ENCODE measurements at places on chromosomes 4 and X.

DNA sequence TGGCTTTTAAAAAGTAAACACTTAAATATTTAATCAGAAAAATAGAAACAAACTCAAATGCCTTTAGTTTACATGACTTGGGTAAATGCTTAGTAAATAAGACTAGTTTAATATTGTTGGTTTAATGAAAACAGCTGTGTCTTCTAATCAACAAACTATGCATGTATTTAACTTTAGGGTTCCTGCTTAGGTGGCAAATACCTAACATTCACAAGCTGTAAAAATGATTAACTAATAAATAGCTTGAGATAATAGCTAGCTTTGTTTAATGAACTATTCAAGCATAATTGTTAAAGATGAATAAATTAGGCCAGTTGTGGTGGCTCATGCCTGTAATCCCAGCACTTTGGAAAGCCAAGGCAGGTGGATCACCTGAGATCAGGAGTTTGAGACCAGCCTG is 30.0 kb upstream of the USP46 start:
- DNase-seq = no peak

GRCh38 chr4:20341134-20341738 is 89.5 kb downstream of the SLIT2 start:
- DNase-seq = no peak

DNA sequence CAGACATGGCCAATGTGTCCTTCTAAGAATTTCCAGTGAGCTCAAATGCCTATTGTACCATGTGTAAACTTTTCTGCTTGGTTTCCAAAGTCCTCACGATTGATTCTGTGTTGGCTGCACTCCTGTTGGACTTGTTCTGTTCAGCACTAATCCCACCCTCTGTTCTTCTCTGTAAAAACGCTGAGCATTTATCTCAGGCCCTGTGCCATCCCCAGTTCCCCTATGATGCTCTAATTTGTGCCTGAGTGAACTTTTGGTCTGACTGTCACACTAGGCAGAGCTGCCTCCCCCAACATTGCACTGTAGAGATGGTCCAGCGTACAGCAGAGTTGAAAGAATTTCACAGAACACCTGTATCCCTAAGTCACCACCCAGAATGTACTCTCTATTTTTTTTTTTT is 76.1 kb upstream of the STS start:
- DNase-seq = no peak

- no peak for DNase-seq
Observed at GRCh38 chr4:76879731-76880364, 18.1 kb downstream of the SOWAHB start.

DNA sequence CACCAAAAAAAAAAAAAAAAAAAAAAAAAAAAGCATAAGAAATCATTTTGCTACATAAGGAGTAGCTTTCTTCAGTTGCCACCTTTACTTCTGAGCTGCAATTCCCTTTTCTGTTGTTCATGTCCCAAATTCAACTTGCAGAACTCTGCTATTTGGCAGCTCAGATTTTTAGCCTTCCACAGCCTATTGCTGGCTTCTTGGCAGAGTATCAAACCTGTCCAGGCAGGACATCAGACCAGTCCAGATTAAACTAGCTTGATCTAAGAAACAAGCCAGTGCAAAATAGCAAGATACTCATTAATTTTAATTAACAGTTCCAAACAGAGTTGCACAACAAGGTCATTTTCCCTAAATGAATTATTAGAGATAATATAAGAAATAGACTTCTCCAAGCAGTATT is 123.6 kb upstream of the NR3C2 start:
- no peak for DNase-seq

DNA sequence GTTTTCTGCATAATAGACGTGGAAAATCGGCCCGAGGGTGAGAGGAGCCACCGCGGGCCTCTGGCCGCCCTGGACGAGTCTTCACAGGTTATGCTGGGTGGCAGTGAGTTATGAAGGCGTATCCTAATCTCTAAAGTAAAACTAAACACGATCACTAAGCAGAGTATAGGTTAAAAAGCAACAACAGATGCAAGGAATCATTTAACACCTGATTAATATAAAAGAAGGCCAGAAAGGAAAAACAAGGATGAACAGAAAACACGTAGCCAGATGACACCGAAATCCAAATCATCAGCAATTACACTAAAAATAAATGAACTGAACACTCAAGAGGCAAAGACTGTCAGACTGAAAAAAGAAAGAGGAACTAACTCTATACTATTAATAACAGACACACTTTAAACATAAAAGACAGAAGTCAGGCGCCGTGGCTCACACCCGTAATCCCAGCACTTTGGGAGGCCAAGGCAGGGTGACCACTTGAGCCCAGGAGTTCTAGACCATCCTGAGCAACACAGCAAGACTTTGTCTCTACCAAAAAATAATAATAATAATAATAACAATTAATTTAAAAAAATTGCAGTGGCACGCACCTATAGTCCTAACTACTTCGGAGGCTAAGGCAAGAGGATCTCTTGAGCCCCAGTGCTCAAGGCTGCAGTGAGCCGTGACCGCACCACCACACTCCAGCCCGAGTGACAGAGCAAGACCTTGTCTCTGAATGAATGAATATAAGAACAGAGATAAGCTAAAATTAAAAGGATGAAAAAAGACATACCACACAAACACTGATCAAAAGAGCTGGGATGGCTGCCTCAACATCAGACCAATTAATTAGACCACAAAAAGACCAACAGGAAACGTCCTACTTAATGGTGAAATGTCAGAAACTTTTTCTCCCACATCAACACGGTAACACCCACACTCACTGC is 30.0 kb downstream of the CTBP1 start:
- no peak for DNase-seq

DNA sequence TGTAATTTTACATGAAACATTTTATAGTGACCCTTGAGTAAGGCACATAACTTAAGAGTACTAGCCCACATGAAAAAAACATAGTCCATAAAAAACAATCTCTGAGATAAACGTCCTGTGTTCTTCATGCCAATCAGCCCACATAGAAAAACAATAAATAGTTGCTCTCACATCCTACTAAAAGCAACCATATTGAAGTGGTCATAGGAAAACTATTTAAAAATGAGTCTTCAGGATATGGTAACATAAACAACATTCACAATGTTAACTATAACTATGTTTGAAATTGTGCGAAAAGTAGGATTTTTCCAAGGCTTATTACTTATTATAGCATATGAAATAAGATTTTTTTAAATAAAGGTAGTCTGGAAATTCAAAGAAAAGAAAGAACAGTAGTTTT is 77.1 kb upstream of the EPHA5 start:
- DNase-seq = no peak

DNA sequence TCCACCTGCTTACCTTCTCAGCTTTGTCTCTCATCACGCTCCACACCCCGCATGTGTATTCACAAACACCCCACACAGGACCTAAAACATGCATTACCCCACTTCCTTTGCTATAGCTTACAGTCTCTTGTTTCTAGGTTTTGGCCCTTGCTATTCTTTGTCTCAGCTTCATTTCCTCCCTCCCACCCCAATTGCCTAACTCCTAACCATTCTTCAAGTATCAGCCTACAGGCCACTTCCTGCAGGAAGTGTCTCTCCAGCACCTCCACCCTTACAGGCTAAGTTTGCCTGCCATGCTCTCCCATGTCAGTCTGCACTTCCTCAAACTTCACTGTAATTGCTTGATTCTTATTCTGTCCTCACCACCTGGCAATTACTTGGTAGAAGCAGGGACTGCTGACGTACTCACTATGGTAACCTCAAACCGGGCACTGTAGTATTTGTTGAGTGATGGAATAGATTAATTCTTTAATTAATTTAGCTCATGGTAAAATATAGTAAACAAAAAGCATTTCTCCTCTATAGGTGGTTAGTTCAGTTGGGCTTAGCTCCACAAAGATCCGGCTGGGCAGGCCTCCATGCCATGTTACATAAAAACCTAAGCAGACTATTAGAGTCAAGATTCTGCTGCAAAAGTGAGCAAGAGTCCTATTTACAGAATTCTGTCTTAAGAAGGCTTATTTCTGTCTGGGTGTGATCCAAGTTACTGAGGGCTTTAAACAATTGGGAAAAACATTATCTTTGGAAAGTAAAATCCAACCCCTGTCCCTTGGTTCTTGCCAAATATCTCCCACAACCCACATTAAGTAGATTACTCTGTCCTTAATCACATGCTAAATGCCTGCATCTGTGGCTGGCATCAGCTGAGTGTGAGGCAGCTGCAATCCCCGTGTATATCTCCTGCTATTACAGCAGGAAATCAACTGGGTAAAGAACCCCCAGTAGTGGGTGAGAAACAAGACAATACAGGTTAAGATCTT is 124.7 kb upstream of the CPEB2 start:
- peak; percentile 34 for DNase-seq

DNA sequence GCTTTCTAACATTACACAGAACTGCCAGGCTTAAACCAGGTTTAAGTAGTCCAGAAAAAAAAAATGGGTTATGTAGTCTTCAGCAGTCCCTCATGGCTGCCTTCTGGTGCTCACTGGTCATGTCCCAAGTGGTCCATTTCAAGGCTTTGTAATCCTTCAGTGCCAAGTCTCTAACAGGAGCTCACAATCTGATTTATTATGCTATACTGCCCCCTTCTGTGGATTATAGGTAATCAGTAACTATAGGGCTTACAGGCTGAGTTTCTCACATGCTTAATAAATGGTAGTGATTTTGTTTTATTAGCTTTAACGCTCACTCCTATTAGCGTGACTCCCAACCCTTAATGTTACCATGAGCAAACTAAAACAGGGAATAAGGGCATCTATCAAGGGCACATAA is 92.5 kb upstream of the EDA2R start:
- DNase-seq = no peak

- no peak for DNase-seq
Observed at GRCh38 chr4:74297539-74297938, 10.7 kb upstream of the EPGN start.

GRCh38 chr4:183828125-183828524 is 77.0 kb upstream of the STOX2 start:
- DNase-seq = no peak

- no peak for DNase-seq
Observed at GRCh38 chrX:138777230-138777629, 65.7 kb upstream of the FGF13 start.

DNA sequence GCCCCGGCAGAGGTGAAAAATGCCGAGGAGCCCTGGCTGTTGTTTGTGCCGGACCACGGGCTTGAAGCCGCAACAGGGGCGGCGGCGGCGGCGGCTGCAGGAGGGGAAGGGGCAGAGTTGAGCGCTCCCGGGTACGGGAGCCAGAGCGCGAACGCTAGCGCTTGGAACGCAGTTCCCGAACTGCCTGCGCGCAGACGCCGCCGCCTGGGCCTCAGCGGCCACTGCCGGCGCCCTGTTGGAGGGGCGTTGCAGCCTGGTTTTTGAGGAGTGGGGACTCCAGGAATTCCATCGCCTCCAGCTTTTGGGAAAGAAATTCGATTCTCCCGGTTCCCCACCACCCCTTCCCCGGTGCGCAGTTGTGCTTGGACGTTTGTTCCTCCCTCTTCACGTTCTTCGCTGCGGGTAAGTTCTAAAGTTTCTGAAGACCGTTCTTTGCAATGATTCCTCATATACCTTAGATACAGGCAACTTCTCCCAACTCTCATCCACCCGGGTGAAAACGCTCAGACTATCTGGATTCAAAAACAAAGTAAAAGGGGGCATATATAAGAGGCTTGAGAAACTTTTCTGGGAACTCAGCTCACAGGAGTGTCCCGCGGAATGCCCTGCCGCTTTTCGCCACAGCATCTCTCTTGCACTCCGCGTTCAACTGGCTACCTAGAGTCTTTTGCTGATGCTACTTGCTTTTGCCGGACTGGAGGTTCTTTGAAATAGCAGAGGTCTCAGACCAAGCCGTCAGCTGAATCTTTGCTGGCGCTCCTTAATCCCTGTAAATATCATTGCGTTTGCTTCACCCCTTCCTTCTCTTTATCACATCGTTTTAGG is 1.0 kb downstream of the FAT4 start:
- no peak for DNase-seq

GRCh38 chr4:143617994-143618679 is 82.3 kb downstream of the FREM3 start:
- DNase-seq = no peak

DNA sequence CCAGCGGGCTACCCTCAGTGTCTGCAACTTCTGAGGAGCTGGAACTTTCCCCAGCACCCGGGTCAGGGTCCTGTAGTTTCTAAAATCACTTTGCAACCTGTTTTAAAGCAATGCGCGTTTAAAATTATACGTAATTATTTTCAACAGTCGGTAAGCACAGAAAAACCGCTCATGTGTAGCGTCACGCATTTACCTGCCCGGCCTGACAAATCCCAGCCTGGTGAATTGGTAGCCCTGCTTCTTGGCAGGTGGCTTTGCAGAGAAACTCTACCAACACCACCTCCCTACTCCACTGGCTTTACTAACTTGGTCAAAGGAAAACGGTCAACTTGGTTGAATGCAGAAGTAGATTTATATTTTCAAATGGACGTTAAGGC is 640 bp downstream of the BANK1 start:
- DNase-seq = no peak

GRCh38 chr4:25171201-25171865 is 11.1 kb upstream of the SEPSECS start:
- DNase-seq = no peak

DNA sequence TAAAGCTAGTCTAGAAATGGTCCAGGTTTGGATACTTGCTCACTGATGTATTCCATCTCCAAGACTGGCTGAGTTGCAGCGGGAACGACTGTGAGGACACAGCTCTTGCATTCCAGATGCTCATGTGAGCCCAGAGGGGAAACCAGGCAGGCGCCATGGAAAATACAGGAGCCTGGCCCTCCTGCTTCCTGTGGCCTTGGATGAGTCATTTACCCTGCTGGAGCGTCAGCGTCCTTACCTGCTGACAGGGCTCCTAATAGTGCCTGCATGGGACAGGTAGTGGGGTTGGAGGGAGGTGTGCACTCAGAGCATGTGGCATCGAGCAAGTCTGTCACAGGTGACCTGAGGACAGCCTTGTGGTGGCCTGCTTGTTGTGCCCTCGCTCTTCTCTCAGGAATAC is 69.4 kb downstream of the NSG1 start:
- no peak for DNase-seq

GRCh38 chr4:39083164-39083563 is 21.1 kb downstream of the KLHL5 start:
- no peak for DNase-seq

DNA sequence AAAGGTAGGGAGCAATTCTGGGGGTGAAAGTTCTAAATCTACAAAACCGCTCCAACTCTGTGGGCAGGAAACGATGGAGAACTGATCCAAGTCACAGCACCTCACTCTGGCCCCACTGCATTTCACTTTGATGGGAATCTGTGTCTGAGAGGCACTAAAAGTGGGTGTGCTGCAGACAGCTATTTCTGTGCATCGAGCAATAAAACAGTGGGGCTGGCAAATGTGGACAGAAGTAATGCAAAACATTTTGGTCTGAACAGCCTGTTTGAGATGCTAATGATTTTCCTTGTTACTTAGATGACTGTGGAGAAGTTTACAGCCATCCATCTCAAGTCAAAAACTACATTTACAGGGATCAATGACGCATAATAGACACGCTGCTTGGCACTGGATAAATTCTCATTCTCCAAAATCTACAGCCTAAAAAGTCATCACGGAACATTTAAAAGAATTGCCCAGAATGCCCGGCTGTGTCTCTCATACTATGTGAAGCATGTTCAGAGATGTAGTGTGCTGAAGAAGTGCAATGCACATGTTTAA is 1671.6 kb upstream of the TENM3 start:
- no peak for DNase-seq
